Right lobe of liver (tissue), 6 donors: ENCODE measurements at places on chromosomes 3 and 15. TPM values are rescaled to one million over a fixed set of nuclear protein-coding genes. Genes with fewer than 3 reads are reported as not detected.

The SIDT1 gene
- total RNA-seq, result 0.26 TPM

DNA sequence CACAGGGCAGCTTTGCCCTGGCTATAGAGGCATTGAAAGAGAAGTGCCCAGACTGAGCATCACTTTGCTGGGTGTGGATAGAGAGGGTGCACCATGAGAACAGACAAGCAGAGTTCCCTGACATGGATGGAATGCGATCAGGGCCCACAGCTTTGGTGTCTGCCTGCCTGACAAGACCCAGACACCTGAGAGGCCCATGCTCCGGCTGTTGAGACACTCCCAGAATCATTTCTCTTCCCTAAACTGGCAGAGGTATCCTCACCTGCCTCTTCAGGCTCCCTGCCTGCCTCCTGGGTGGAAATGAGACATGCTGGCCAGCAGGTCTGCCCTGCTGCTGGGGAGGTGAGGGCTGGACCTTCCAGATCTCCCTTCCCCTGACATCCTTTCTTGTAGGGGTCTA is 10.4 kb upstream of the CHST14 start:
- DNase-seq, result no peak

The C3orf52 gene
- total RNA-seq, result 0.69 TPM

The GOLGA6L24 gene
- not detected for total RNA-seq

GRCh38 chr15:49860101-49860500 is 239.3 kb downstream of the DTWD1 start:
- DNase-seq, result no peak

- DNase-seq, result no peak
These were observed 6.1 kb upstream of the CP start for GRCh38 chr3:149227591-149228268.

- DNase-seq, result no peak
These were observed 136.8 kb upstream of the BNIP2 start for GRCh38 chr15:59825901-59826300.

- DNase-seq, result peak; percentile 86
These were observed 64.6 kb downstream of the CRTC3 start for GRCh38 chr15:90594301-90594738.

The FBXO40 gene
- not detected for total RNA-seq

DNA sequence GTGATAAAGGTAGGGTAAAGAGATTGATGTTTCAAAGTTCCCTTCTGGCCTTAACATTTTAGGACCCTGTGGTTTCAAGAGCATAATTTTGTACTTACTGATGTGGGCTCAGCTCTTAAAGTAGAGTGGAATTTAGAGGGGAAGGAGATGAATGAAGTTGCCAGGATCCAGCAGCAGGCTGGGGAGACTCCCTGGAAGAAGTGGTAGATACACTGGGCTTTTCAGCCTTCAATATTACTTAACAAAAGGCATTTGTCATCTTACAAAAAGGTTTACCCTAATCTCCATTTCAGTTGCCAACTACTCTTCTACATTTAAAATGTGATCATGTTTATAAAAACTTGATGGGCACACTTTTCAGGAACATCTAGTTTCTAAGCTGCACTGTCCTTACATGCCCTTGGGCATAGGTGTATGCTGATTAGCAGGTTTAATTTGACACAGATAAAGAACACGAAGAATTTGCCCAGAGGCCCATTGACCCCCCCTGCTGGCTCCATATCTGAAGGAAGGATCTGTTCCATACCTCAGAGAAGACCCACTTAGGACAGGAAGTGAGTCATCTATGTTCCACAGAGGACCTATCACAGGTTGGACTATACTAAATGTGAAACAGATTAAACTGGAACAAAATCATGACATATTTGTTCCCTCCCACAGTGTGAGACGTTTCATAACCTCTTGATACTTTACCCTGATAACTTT is 93.0 kb upstream of the LPP start:
- no peak for DNase-seq

DNA sequence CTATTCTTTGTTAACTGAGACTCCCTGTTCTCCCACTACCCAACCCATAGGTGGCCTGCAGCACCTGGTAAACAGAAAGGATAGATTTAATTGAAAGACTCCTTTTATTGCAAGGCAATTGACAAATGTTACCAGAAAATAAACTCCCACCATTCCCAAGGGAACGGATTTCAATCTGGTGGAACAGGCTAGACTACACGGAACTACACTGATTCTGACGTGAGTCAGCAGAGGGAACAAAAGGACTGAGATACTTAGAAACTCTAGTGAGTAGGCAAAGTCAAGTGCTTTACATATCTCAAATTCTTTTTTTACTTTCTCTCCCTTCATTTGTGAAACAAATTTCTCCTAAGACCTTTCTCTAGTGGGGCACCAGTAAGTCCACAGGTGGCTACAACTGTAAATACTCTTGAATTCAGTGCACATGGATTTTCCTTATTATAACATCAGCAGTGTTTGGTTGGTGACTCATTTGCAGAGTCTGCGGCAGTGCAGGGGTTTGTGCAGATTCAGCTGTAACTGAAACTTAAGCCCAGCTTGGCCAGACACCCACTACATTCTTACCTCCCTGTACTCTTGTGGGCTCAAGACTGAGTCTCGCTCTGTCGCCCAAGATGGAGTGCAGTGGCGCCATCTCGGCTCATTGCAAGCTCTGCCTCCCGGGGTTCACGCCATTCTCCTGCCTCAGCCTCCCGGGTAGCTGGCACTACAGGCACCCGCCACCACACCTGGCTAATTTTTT is 34.3 kb upstream of the PLSCR2 start:
- DNase-seq, result no peak

The CBLB gene
- 9.4 TPM for total RNA-seq

- no peak for DNase-seq
These were observed 1.4 kb upstream of the CHRNA7 start for GRCh38 chr15:32028921-32029320.

DNA sequence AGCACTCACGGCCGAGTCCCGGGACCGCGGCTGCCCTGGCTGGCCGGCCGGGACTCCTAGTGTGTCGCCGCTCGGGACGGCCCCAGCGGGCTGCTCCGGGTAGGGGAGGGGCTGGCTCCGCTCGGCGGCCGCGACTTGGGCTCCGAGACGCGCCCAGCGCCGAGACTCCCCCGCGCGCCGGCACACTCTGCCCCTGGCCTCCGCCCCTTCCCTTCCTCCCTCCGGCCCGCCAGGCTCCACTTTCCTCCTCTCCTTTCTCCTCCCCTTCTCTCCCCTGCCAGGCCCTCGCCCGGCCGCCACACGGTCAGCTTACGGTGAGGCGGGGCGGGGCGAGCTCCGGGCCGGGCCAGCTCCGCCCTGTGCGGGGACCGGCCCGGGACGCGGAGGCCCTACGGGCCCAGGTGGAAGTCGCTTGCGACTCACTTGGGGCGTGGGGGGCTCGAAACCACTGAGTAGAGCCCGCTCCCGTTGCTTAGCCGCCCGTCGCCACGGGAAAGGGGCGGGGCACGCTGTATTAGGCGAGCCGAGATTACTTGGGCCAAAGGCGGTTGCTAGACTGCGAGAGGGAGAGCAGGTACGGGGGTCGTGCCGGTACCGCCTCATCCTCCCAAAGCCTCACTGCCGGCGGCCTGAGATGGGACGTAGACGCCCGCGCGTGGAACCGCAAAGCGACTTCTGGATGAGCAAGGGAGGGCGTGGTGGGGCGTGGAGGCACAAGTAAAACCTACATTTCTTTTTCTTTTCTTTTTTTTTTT is at the start of gene ITGB5:
Gene ITGB5, minus strand, starts transcription at position 189 of the 755 bp plus-strand sequence. CDS start 365 bp downstream, outside the sequence.
- DNase-seq, result peak; percentile 90

GRCh38 chr15:89130201-89130600 is 41.9 kb downstream of the ABHD2 start:
- peak; percentile 56 for DNase-seq

DNA sequence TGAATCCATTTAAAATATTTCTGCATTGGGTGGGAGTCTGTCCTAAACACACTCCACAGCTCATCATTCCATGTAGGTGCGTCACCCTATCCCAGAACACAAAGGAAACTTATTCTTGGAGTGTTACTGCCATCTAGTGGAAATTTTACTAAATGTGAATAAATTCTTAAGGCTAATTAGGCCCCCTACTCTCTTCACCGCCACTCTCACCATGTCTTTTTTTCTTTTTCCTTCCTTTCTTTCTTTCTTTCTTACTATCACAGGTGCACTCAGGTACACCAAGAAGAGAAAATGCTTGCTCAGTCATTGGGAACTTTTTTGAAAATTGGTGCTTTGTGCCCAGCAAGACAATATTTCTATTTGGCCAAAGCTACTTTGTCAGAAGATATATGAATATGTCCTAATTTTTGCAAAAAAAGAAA is 26.4 kb upstream of the ATP8B4 start:
- no peak for DNase-seq

The CIB1 gene
- total RNA-seq, result 47.8 TPM

The GHSR gene
- total RNA-seq, result not detected

DNA sequence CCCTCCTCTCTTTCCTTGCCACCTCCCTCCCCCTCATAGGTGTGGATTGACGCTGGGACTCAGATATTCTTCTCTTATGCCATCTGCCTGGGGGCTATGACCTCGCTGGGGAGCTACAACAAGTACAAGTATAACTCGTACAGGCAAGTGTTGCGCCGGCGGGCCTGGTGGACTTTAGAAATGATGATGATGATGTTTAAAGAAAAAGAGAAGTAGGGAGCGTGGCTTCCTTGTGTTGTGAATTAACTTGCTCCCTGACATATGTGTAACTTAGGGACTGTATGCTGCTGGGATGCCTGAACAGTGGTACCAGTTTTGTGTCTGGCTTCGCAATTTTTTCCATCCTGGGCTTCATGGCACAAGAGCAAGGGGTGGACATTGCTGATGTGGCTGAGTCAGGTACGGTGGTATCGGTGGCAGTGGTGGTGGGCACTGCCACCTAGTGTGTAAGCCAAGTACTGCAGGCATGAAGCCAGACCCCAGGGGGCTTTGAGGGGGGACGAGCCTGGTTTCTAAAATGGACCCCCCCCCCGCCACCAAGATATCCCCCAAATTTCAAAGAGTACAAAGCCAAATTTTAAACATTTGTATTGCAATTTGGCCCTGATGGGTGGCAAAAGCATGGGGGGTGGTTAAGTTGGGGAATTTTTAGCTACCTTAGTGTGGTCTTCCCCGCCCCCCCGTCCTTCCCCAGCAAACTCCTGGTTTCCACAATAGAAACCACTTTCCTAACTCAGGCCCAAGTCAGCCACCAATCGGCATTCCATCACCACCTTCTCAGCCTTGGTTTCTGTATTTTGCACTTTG is 65.6 kb downstream of the SLC6A6 start:
- no peak for DNase-seq

The PARP3 gene
- 15.7 TPM for total RNA-seq

The CHRD gene
- 82.1 TPM for total RNA-seq

DNA sequence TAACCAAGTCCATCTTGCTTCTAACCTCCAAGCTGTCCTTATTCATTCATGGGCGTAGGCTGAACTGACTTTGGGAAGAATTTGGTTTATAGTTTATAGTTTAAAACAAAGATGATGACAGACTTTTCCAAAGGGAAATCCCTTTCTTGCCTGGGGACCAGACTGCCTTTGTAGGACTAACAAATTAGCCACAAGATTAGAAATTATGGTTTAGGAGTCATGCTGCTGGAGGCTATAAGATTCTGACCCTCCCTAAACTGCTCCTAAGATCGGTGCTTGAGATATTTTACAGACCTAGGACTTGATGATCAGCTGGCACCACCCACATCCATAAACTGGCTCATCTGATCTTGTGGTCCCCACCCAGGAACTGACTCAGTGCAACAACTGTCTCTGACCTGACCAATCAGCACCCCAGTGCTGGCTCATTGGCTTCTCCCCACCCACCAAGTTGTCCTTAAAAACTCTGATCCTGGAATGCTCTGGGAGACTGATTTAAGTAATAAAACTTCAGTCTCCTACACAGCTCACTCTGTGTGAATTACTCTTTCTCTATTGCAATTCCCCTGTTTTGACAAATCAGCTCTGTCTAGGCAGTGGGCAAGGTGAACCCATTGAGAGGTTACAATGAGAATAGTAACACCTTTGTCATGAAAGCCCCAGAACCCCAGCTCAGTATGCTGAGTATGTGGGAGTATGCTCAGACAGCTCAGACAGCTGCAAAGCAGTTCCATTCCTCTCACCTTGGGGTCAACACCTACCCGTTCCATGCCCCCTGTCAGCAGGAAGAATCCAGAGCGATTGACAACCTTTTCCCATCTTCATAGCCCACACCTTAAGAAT is 51.6 kb upstream of the C15orf39 start:
- DNase-seq, result no peak

DNA sequence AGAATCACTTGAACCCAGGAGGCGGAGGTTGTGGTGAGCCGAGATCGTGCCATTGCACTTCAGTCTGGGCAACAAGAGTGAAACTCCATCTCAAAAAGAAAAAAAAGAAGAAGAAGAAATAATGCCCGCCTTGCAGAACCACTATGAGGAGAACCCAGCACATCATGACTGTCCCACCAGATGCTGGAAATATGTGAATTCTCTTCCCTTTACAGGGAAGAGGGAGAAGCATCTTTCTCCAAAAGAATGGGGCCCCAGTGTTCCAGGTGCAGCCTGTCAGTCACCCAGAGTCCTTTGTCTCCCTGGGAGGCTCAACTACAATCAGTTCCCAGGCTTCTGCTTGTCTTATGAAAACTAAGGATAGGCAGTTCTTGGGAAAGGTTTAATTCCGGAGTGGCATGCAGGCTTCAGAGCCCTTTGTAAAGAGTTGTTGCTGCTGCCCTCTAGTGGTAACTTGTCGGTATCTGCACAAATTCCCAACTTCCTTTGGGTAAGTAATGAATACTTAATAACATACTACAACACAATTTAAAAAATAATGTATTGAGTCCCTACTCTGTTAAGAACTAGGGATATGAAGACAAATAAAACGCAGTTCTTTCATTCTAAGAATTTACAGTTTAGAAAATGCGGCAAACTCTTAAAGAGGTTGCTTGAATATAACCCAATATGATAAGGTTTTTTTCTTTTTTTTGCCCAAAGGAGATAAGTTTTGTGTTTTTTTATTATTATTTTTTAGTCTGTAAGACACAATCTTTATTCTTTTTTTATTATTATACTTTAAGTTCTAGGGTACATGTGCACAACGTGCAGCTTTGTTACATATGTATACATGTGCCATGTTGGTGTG is 18.6 kb upstream of the TICRR start:
- DNase-seq, result peak; percentile 58

- no peak for DNase-seq
These were observed 25.3 kb downstream of the GABRA5 start for GRCh38 chr15:26892182-26892518.

- DNase-seq, result no peak
These were observed 42.1 kb upstream of the CCDC174 start for GRCh38 chr3:14609506-14609905.

- no peak for DNase-seq
These were observed 35.4 kb downstream of the TFG start for GRCh38 chr3:100744671-100745070.

DNA sequence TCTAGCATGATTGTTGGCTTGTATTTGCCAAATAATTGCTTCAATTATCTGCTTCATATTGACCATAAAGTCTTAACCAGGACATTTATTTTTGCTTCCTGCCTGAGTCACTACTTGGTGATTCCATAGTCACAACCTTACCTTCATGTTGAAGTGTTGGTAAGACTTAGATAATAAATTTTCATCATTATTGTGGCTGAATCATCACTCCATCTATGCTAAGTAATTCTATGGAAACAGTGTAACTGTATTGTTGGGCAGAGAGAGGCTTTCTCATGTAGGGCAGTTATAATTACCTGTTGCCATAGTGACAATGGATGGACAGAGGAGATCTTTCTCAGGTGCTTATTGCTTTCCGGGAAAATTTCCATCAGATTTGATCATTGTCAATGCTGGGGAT is 330.7 kb upstream of the LRRC3B start:
- no peak for DNase-seq

- DNase-seq, result no peak
These were observed 74.6 kb upstream of the LEKR1 start for GRCh38 chr3:156751461-156752025.

The OXTR gene
- 0.06 TPM for total RNA-seq

The KLHL25 gene
- total RNA-seq, result 5.8 TPM
